ENCODE measurements at places on chromosomes 6 and 20.

GRCh38 chr20:40251284-40251932 lies 437.6 kb downstream of the MAFB start:
- no peak for DNase-seq

DNA sequence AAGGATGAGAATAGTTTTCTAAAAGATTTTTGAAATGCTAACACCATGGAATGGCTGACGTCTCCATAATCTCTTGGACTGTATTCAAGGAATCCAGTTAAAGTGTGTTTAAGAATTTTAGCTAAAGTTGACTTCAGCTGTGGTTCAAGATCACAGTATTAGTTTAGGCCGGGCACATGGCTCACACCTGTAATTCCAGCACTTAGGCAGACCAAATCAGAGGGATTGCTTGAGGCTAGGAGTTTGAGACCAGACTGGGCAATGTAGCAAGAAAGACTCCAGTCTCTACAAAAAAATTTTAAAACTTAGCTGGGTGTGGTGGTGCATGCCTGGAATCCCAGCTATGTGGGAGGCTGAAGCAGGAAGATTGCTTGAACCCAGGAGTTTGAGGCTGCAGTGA lies 68.2 kb downstream of the RFPL4B start:
- no peak for DNase-seq

DNA sequence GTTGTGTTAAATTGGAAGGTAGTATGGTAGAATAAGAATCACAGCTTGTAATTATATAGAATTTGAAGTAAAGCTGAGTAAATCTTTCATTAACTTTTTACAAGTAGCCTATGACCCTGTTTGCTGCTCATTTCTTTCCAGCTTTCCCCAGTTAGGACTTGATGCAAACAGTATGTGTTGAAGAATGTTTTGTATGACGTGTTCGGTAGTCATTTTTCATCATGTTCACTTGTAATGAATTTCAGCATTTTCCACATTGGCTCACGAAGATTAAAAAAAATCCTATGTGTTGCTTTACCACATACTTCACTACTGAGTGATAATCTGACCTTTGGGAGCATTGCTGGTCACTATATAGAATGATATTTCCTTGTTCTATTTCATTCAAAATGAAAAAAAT lies 162.4 kb downstream of the CDKAL1 start:
- DNase-seq = no peak

GRCh38 chr20:63626424-63627128 lies at the start of gene GMEB2:
Gene GMEB2, minus strand, starts transcription at chr20:63627101. Its CDS starts 7,704 bp downstream, at chr20:63619397.
- no peak for DNase-seq

GRCh38 chr6:13139119-13139518 lies 189.2 kb downstream of the TBC1D7 start:
- no peak for DNase-seq

GRCh38 chr6:15249371-15250019 lies 3.6 kb downstream of the JARID2 start:
- no peak for DNase-seq
